Activated T-cell treated with anti-CD3 and anti-CD28 coated beads for 1 hour (primary cell): ENCODE measurements at places on chromosomes 16 and 17.

- DNase-seq: no peak
These were observed 999.5 kb upstream of the EEF2KMT start for GRCh38 chr16:6096931-6097670.

GRCh38 chr17:57102122-57102521 lies 17.1 kb downstream of the AKAP1 start:
- no peak for DNase-seq

DNA sequence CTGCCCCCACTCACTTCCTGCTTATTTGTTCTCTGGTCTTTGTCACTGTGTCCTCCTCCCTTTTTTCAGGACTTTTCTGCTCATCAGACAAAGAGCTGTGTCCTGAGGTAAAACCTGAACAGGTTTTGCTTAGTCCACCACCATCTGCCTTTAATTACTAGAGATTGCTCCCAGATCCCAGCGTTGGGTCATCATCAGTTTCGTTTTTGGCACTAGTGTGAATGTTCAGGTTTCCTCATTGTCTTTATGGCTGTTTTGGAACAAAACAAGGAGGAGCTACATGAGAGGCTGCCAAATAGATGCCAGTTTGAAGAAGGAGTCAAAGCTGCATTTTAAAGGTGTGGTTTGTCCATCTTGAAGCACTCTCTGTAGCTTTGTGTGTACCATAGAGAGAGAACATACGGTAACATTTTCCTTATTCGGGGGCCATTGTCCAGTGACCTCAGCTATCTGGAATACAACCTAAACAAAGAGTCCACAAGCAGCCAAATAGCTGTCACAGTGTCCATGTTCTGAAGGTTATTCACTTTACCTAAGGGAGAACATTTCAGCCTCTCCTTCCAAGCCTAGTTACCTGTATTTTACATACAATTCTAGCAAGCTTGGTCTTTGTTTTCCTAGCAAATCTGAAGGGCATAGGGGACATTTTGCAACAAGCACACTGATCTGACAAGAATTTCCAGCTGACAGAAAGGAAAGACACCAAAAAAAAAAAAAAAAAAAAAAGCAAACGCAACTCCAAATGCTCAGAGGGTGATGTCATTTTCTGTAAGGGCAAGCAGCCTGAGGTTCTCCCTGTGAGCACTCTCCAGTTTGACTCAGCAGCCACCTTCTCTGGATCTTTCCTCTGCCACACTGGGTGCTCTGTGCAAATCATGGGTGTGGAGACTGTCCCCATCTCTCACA lies 196.1 kb downstream of the NTN1 start:
- DNase-seq: no peak

GRCh38 chr17:43021741-43022512 lies at the start of gene VAT1:
Gene VAT1 (minus strand): TSS chr17:43022385. CDS start chr17:43022322, 63 bp downstream.
- DNase-seq: peak; percentile 61

- DNase-seq: no peak
These were observed 180.9 kb downstream of the RPTOR start for GRCh38 chr17:80725517-80725916.

GRCh38 chr16:20072146-20072873 lies 1.4 kb downstream of the GPR139 start:
- DNase-seq: no peak

GRCh38 chr16:84045001-84045817 lies 2.6 kb upstream of the SLC38A8 start:
- DNase-seq: no peak

DNA sequence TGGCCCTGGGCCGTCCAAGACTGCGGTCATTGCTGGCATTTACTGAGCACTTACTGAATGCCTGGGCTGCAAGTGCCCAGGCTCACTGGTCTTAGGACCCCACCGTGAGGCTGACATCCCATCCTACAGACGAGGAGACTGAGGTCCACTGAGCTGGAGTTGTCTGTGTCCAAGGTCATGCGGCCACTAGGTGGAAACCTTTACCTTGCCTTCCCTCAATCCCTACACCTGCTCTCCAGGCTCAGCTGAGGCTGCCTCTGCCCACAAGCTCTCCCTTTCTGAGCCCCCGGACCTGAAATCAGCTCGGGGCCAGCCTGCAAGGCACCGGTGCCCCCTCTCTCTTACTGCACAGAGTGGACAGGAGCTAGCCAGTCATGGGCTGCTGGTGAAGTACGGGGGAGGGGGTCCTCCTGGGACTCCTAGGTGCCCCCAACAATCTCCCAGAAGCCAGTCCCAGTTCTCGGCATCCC lies 1.5 kb downstream of the CASKIN1 start:
- peak; percentile 31 for DNase-seq

- no peak for DNase-seq
These were observed 23.5 kb downstream of the GSG1L start for GRCh38 chr16:28040039-28040438.

DNA sequence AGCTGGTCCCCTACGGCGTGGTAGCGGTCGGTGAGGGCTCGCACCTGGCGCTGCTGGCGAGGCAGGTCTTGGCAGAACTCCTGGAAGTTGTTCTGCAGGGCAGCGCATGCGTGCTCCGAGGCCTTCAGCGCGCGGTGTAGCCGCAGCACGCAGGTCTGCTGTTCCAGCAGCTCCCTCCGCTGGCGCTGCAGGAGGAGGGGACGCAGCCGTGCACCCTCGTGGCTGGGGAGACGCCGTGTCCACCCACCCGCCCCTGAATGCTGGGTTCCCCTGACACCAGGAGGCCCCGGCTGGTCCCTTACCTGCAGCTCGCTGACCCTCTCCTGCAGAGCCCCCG lies 12.2 kb downstream of the EVPL start:
- no peak for DNase-seq

DNA sequence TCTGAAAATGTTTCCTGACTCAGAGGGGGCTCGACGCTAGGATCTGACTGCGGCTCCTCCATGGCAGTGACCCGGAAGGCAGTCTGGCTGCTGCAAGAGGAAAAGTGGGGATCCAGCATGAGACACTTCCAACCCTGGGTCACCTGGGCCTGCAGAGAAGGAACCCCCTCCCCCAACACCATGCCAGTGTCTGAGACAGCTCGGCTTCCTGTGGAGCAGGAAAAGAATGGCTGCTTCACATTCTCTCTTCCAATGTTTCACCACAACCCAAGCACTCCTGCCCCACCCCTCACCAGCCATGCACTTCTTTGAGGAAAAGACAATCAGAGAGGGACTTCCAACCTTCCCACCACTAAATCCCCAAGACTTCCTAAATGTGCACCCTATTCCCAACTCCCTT lies 10.8 kb downstream of the TP53 start:
- DNase-seq: no peak

GRCh38 chr16:28867241-28867640 lies 3.6 kb downstream of the SH2B1 start:
- DNase-seq: no peak

- DNase-seq: no peak
These were observed 8.1 kb upstream of the TMEM100 start for GRCh38 chr17:55730808-55731207.
